ENCODE measurements at places on chromosomes 1 and 21.
A peak's percentile ranks its signal among the peaks of the same experiment; 100 is the strongest.

DNA sequence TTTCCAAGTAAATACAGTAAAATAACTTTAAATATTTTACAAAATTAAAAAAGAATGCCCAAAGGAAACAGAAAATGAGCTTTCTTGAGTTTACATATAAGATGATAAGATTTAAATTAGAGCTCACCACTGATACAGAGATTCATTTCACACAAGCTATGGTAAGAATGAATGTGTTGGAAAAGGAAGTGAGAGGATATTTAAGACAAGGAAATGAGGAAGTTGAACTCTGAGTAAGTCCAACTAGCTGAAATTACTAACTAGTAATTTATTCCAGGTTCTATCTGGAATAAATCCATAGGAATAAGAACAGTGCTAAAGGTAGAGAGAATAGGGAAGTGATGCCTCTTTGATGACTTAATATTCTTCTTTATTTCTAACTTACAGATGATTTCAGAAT is 42.4 kb downstream of the FNBP1L start:
- DNase-seq, result no peak

GRCh38 chr1:236524895-236525184 is 1.1 kb downstream of the LGALS8 start:
- DNase-seq, result no peak

DNA sequence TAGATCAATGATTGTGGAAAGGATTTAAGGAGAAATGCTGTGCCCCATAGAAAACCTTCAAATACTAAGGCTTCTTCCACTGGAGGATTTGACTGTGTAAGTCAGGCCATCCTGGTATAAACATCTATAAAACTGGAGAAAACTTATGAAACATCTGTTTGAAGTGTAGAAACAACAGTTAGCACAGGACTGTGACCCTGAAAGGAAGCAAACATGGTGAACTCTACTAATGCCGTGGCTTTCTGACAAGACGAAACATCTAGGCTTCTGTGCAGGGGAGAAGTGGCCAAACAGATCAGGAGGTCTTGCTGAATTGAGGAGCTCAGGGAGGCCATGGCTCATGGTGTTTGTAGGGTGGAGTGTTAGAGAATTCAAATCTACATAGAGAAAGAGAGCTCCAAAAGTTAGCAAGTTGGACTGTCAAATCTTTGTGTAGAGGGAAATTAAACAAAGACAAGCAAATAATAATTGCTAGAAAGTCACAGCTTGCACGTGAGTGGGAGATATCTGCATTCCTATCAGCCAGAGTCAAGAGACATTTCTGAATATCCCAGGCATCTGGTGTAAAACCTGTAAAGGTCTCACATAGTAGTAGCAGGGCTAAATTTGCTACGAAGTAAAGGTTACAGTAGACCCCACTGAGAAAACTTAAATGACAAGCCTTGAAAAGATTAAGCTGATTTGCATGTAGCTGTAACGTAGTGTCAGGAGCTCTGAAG is 566.8 kb upstream of the B3GALT2 start:
- no peak for DNase-seq

DNA sequence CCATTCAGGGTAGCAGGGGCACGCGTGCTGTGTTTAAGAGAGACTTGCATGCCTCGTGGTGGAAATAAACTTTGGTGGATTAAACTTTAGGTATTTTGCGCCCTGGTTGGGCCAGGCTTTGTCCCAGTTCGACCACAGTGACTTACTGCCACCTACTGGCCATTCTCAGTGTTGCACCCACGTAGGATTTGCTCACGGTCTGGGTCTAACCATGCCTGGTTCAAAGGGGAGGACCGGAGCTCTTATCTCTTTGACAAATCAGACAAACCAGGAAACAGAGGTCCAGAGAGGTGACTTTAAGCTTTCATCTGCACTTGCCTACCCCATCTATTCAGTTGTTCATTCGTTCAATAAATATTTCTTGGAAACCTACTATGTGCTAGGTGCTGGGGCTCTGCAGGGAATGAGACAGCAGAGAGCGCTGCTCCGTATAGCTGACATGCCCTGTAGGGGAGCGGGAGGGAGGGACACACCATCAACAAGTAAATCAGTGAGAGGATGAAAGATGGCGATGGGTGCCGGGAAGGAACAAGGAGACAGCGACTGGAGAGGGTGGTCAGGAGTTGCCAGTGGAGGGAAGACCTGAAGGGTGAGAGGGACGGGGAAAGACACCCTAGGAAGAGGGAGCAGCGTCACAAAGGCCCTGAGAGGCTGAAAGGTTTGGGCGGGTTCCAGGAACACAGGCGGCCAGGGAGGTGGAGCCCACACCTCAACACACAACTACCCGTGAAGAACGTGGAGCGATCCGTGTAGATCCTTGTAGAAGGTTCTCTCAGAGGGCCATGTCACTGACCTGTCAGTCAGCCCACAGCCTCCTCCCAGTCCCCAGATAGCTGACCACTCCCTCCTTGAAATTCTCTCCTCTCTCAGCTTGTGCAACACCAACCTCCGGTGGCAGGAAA is 27.2 kb upstream of the TINAGL1 start:
- peak; percentile 55 for DNase-seq

DNA sequence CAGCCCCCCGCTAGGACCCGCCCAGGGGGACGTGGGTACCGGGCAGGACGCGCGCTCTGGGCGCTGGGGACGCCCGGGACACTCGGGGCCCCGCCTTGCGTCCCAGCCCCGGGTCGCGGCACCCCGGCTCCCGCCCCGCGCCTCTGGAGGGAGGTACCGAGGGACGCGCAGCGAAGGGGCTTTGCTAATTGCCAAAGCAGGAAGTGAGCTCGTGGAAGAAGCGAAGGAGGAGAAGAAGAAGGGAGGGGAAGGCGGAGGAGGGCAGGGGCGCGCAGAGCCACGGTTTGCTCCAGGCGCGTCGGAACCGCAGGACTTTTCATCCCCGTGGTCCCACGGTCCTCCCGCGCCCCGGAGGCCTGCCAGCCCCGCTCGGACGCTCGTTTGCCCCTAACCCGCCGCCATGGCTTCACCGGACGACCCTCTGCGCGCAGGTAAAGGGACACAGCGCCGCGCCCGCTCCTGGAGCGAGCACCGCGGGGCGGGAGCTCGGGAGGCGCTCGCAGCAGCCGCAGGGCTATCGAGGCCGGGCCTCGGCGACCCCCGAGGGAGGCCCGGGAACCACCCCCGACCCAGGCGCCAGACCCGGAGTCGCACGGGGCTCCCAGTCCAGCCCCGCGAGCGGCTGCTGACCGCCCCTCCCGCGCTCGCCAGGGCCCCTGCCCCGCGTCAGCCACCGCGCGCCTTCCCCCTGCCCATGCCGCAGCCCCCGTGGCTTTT is 1.3 kb downstream of the EDARADD start:
- peak; percentile 10 for DNase-seq

DNA sequence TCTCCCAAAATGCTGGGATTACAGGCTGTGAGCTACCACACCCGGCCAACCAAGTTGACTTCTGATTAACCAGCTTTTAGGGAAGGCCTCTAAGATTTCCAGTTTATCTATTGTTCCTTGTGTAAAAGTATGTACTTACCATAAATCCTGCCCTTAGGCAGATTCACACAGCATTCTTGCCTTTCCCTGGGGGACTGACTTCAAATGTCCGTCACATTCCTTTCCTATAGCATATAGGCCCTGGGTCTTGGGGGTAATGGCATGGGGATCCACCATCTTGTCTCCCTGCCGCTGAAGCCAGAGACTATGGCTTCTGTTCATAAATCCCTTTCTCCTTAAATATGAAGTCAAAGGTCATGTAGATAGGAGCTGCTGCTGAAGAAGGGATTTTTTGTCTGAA is 872 bp upstream of the PINK1 start:
- DNase-seq, result no peak

GRCh38 chr21:39105341-39105765 is 77.9 kb downstream of the PSMG1 start:
- DNase-seq, result no peak

DNA sequence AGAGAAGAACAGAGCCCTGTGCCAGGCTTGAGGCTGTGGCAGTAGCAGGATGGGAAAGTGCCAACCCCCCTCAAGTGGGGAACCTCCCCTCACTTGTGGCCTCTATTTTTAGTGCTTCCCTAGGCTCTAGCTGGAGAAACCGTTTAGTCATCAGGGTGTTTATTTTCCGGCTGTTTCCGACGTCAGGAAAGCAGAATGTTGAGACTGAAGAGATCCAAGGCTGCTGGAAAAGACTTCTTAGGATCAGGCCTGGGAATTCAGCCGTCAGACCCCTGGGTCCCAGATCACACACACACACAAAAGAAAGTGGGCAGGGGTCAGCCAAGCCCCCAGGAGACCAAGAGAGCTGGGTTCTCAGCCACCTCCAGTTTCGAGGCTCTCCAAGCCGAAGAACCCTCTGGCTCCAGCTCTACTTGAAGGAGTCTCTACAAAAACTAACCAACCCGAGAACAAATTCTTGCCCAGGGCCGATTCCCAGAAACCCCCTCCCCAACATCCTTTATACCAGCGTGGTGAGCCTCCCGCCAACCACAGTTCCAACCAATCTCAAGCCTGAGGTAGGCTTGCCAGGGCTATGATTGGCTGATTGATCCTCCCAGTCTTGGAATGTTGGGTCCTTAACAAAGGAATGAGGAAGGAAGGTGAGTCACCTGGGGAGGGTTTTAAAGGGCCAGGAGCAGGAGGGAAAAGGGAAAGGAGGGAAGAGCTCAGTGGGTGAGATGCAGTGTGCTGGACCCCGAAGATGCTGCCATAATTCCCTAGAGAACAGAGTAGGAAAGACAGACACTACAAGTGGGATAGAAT is 2.5 kb upstream of the MEF2D start:
- no peak for DNase-seq

DNA sequence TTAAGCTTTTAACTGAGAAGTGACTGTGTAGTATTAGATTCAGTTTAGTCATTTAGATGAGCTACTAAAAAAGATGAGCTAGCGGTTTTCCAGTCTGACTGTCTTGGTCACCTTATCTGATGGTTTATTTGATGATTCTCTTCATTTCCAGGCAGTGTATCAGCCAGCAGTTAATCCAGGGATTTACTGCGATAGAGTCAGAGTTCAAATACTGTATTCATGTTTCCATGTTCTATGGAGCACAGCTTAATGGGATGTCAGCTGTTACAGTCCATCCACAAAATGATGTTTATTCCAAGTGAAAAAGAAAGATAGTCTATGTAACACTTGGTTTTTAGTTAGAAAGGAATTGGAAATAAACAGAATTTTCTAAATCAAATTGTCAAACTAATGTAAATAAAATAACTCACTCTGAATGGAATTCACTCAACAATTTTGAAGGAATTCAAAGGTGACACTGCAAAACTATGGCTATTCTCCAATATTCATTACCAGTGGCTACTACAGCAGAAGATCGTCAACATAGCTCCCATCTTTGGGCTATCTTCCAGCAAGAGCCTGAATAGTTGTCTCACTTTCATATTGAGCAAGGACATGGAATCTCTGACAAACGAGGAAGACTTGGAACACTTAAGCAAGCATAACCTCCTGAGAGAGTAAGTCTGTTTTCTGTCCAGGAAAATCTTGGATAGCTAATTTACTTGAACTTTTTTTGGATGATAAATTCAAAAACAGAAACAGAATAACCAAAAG is 54.6 kb upstream of the DPT start:
- no peak for DNase-seq

DNA sequence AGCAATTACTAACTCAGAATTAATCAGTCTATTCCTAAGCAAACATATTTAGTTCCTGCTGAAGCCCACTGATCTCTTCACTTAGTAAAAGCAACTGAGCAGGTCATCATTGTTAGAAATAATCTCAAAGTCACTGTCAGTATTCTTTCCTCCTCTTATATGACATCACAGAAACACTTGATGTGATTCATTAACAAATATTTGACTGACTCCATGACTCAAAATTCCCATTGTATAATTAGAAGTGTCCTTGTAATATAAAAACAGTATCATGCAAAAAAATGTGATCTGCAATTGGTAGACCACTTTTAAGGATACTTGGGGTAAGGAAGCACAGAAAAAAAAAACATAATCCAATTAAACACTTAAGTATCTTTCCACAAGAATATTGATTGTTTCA is 194.4 kb downstream of the DPYD start:
- DNase-seq, result no peak

DNA sequence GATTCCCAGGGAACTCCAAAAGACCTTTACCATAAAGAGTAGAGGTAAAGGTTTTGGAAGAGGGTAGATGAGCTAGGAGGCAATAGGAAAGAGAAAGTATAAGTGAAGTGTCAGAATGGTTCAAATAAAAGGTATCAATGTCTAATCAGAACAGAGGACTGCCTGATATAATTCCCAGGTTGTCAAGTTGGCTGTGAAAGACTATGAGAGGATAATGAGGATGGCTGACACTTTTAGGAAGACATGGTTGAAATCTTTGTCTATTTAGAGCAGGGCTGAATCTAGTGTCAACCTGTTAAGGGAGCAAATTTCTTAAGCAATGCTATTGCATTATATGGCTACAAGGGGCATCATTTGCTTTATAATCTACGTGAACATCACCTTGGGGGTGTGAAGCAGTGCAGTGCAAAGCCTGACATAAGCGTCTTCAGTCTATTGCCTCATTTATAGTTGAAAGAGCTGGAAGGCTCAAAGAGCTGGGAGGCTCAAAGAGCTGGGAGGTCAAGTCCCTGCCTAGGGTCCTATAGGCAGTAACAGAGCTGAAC is 308.3 kb upstream of the DEPDC1 start:
- no peak for DNase-seq

DNA sequence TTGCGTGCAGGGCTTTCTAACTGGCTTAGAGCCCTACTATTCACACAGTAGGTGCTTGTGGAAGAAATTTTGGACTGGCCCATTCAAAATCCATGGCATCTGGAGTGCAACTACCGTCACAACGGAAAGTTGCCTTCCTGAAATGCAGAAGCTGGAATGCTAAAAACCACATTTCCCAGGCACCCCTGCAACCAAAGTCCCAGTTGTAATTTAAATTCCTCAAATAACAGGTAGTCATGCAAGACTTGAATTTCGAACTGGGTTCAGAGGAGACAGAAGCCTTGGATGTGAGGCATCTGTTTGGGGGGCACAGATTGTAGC is 186.7 kb downstream of the TOMM20 start:
- no peak for DNase-seq

- DNase-seq, result no peak
Measured at GRCh38 chr1:34988147-34988546, 3.0 kb upstream of the TMEM35B start.

DNA sequence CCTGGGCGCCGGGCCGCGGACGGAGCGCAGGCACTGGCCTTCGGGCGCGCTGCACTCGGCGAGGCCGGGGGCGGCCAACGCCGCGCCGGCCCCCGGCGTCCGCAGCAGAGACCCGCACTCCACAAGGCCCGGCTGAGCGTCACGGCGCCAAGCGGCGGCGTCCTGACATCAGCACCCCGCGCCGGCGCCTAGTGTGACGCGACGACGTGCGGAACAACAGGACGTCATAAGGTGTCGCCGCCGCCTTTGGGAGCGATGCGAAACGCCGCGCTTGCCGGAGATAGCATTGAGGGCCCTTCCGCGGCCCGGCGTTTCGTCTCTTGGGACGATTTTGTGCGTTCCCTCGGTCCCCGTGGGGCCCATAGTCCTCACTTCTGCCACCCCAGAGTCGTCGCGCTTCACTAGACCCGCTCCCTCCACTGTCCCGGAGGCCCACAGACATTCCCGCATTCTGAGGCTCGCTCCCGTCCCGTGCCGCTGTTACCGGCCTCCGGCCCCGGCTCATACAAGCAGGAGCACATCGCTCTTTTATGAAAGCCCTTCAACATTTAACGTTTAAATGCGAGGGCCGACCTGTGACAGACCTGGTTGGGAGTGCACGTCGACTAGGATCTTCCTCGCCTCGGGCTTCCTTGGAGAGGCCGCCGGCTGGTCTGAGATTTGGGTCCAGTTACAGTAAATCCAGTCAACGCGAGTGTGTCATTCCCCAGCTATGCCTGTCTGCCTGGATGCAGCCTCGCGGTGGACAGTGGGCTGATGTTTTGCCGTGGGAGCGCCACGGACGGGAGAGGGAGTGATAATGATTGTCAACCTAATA is at the start of gene SSU72:
Gene SSU72 (minus strand): TSS at position 143 of the 817 bp plus-strand sequence. CDS start 306 bp downstream, outside the sequence.
- peak; percentile 78 for DNase-seq

Measured in stimulated activated CD4-positive, alpha-beta T cell treated with anti-CD3 and anti-CD28 coated beads, TNF-alpha, amount 100 ng/mL, for 1 hour (primary cell).